ENCODE measurements at places on chromosomes 11 and 22.

DNA sequence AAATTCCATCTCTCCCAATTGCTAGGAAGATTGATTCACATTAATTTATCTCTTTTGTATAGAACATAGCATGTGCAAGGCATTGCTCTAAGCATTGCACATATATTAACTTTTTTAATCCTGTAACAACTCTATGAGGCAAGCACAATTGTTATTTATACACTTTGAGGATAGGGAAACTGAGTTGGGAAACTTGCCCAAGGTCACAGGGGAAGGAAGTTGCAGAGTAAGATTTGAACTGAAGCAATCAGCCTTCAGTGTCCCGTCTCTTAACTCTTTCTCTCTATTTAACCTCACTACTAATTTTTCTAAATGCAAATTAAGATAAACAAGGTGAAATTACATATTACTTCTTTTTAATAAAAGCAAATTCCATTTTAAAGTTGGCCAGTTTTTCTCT is 22.2 kb downstream of the OR56B4 start:
- DNase-seq = no peak

DNA sequence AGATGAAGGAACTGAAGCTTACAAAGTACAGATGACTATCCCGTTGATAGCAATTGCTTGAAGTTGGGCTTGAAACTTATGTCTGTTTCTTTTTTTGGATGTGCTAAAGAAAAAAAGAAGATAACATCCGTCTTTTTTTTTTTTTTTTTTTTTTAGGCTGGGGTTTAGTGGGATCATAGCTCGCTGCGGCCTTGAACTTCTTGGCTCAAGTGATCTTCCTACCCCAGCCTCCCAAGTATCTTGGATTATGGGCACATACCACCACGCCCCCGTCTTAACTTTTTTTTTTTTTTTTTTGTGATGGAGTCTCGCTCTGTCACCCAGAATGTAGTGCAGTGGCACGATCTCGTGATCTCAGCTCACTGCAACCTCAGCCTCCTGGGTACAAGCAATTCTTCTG is 40.8 kb upstream of the SCN3B start:
- no peak for DNase-seq

GRCh38 chr11:115845872-115846271 is 341.7 kb upstream of the CADM1 start:
- peak; percentile 10 for DNase-seq

DNA sequence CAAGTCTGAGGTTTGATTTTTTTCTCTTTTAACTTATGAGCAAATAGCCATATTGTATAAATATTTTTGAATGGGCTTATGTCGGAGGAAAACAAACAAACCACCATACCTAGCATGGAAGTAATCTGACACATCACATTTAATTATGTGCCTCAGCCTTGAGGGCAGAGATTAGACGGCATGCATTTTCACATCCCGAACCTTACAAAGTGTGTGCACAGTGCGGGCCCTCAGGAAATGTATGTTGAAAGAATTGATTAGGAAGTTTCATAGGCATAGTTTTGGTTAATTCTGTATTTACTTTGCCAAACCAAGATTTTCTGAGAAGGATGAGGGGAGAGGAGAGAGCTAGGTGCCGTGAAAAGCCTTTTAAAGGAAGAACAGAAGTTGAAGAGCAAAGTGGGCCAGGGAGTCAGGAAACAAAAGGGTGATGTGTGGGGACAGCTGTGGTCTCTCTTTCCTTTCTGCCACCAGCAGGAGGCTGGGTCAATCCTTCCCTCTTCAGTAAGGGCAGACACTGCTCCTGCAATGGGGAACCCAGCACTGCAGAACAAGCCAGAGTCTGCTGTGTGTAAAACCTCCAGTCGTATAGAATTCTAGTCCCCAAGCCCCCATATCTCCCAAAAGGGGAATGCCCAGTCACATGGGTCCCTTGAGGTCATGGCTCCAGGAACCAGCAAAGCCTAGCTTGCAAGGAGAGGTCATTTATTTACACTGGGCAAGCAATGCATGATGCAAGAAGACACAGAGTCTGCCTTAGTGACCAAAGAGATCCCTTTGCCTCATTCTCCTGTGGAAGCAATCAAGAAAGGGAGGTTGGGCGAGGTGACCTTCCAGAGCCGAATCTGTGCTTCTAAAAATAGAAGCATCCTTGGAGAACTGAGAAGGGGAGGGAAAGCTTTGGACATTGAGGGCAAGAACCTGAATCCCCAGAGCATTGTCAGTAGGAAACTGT is 71.1 kb upstream of the OLFML1 start:
- no peak for DNase-seq

DNA sequence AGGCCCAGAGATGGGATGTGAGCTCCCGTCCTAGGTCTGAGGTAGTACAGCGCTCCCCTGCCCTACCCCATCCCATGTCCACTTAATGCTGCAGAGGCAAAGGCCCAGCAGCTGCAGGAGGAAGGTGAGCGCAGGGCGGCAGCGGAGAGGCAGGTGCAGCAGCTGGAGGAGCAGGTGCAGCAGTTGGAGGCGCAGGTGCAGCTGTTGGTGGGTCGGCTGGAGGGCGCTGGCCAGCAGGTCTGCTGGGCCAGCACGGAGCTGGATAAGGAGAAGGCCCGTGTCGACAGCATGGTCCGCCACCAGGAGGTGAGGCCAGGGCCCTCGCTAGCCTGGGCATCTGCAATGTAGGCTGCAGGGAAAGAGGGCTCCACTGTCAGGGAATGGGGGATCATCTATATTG is 15.2 kb downstream of the CCDC157 start:
- no peak for DNase-seq

- peak; percentile 27 for DNase-seq
Observed at GRCh38 chr11:34161812-34162492, 56.5 kb downstream of the NAT10 start.

DNA sequence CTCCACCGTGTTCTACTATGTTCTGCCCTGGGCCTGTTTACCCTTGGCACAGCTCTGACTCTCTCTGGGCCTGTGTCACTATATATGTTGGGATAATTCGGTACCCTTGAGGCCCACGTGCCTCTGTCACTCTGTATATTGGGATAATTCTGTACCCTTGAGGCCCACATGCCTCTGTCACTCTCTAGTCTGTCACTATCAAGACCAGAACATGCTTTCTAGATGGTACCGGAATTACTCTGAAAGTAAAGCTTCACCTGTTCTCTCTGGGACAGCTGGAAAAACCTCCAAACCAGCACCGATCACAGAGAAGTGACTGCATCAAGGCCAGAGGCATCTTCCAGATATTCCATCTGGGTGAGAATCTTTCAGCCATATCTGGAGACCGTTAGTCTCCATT is 9.3 kb upstream of the FCHSD2 start:
- no peak for DNase-seq

DNA sequence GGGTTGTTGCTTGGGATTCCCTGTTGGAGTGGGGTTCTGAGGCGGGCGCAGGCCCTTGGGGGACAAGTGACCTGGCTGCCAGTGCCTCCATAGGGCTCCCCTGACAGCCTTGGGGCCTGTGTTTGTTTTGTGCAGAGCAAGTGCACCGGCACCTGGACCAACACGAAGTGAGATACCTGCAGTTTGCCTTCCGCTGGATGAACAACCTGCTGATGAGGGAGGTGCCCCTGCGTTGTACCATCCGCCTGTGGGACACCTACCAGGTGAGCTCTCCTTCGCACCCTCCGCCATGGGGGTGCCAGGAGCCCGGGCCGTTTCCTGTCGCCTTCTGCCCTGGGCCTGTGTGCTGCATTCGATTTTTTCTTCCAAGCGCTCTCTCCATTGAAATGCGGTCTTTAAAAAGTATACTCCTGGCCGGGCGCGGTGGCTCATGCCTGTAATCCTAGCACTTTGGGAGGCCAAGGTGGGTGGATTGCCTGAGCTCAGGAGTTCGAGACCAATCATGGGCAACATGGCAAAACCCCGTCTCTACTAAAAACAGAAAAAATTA is 274.6 kb downstream of the TBC1D22A start:
- DNase-seq = no peak

GRCh38 chr22:36352803-36353507 is 34.8 kb downstream of the MYH9 start:
- DNase-seq = no peak

DNA sequence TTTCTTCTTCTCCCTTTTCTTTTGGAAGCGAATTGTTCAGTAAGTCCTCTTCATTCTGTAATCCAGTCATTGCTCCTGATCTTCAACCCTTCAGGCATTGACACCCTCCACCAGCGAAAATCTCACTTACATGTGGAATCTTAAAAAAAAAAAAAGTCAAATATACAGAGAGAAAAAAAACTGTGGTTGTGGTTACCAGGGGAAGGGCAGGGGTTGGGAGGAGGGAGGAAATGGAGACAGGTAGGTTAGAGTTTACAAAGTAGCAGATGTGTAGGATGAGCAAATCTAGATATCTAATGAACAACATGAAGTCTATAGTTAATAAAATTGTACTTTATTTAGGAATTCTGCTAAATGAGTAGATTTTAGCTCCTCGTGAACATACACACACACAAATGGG is 17.7 kb upstream of the TMEM123 start:
- DNase-seq = no peak

DNA sequence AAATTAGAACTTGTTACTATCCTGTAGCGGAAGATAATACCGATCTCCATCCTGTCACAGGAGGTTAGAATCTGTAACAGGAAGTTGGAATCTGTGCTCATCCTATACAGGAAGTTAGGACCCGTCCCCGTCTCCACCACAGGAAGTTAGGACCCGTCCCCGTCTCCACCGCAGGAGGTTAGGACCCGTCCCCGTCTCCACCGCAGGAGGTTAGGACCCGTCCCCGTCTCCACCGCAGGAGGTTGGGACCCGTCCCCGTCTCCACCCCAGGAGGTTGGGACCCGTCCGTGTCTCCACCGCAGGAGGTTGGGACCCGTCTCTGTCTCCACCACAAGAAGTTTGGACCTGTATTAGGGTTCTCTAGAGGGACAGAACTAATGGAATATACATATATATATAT is 52.2 kb downstream of the FBLN1 start:
- DNase-seq = no peak

- DNase-seq = no peak
Observed at GRCh38 chr11:92357841-92358240, 133.2 kb downstream of the FAT3 start.

All from RPMI7951 (cell line).